ENCODE measurements at places on chromosomes 5 and 9.

DNA sequence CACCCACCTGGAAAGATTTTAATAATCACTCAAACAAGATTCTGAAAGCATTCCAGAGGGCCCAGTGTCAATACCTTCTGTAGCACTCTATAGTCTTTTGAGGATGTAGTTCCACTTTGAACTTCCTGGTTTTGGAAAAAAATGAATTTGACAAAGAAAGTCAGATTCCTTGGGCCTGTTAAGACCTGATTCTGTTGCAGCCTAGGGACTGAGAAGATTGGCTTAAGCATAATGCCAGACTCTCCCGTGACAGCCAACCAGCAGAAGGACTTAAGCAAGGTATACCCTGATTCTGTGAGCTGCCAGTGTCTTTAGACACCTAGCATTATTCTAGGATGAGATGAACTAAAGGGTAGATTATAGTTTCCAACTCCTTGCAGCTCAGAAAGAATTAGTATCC lies 6.8 kb downstream of the SPINK5 start:
- no peak for DNase-seq

- DNase-seq = no peak
These were observed 323.8 kb downstream of the PSAT1 start for GRCh38 chr9:78620764-78621163.

GRCh38 chr9:3361116-3361515 lies 164.7 kb downstream of the RFX3 start:
- DNase-seq = no peak

GRCh38 chr9:23538067-23538402 lies 288.0 kb downstream of the ELAVL2 start:
- no peak for DNase-seq

DNA sequence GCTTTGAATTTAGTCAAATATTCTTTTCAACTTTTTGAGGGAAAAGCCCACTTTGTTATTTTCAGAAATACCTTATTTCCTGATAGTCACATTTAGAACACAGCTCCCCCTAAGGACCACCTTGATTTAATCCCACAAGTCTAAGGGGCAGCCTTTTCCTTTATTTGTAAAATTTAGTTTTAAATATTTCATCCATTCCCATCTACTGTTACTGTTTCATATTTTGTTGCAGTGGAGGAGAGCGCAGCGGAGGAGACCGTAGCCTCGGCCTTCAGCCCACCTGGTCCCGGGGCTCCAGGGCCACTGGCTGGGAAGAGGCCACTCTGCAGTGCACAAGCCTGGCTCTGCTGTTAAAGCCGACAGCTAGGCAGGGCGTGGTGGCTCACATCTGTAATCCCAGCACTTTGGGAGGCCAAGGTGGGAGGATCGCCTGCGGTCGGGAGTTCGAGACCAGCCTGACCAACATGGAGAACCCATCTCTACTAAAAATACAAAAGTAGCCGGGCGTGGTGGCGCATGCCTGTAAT lies 19.6 kb downstream of the LPCAT1 start:
- no peak for DNase-seq

DNA sequence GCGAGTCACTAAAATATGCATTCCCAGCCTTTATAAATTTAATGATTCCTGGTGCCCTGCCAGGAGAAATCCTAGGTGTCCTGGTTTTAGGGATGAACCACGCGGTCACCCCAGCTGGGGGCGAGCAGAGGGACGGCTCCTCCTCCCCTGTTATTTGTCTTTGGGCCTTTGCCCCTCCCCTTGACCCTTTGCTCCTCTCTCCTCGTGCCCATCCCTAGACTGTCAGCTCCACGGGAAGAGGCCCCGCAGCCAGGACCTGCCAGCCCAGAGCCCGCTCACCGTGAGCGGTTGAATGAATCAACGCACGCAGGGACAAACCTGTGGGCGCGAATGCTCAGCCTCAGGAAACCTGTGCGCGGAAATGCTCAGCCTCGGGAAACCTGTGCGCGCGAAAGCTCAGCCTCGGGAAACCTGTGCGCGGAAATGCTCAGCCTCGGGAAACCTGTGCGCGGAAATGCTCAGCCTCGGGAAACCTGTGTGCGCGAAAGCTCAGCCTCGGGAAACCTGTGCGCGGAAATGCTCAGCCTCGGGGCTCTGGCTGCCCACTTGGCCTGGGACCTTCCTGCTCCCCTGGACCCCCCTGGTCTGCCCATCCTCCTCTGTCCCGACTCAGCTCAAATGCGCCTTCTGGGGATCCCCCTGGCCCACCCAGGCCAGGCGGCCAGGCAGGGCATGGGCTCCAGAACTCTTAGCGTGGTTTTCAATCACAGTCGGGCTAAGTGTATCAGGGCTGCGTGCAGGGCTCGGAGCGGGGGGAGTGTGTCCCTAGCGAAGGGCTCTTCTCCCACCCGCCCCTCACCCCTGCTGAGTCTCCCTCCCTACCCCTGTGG lies 140.5 kb upstream of the COL5A1 start:
- DNase-seq = no peak

GRCh38 chr9:89418882-89419640 lies 78.9 kb downstream of the SEMA4D start:
- peak; percentile 85 for DNase-seq

DNA sequence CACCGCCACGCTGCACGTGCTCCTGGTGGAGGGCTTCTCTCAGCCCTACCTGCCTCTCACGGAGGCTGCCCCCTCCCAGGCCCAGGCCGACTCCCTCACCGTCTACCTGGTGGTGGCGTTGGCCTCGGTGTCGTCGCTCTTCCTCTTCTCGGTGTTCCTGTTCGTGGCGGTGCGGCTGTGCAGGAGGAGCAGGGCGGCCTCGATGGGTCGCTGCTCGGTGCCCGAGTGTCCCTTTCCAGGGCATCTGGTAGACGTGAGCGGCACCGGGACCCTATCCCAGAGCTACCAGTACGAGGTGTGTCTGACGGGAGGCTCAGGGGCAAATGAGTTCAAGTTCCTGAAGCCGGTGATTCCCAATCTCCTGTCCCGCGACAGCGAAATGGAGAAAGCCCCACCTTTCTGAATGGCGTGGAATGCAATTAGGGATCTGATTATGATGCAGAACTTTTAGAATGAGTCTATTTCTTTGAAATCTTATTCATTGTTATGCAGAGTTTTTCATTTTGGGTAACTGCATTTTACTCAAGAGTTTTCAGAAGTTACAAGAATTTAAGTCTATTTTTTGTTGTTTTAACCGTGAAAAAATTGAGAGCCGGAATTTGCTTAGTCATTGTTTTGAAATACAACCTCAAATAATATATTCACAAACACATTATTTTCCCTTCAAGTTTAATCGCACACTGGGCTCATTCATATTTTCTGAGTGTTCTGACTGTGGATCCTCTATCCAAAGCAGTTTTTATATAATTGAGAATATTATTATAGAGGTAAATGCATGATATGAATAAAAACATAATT lies 8.5 kb upstream of the PCDHB15 start:
- DNase-seq = no peak

- no peak for DNase-seq
These were observed 817 bp downstream of the SLC6A19 start for GRCh38 chr5:1202026-1202797.

- peak; percentile 23 for DNase-seq
These were observed 203.8 kb downstream of the SNCAIP start for GRCh38 chr5:122515709-122516431.

- no peak for DNase-seq
These were observed 18.9 kb upstream of the TMEM250 start for GRCh38 chr9:136137321-136138265.

- no peak for DNase-seq
These were observed 273.2 kb downstream of the SYK start for GRCh38 chr9:91074866-91075265.

GRCh38 chr9:77949751-77950436 lies 81.7 kb downstream of the GNAQ start:
- DNase-seq = no peak

DNA sequence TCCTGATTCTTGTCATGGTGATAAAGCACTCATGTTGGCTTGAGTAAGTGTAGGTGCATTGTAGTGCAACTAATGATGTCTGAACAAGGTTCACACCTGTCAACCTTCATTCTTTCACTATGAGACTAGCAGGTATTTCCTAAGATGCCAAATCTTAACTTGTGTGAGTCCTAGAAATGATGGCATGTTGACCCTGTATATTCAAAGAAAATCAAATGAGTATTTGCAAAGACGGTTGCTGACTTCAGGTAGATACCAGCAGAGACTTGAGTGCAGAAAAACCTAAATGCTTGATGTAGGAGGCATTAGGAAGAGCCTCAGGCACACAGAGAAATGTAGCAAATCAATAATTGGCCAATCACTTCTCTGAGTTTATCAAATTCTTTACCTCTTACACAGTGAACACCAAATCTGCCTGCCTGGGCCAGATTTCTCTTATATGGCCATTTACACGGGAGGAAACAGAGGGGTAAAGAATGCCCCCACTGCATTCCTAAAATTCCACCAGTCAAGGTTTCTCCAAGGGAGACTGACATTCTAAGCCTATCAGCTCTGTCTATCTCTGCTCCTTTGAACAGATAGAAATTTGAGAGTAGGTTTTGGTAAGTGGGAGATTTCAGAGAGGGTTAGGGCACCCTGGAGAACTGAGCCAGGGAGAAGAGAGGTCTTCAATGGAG lies 488.6 kb upstream of the WWC1 start:
- DNase-seq = no peak

DNA sequence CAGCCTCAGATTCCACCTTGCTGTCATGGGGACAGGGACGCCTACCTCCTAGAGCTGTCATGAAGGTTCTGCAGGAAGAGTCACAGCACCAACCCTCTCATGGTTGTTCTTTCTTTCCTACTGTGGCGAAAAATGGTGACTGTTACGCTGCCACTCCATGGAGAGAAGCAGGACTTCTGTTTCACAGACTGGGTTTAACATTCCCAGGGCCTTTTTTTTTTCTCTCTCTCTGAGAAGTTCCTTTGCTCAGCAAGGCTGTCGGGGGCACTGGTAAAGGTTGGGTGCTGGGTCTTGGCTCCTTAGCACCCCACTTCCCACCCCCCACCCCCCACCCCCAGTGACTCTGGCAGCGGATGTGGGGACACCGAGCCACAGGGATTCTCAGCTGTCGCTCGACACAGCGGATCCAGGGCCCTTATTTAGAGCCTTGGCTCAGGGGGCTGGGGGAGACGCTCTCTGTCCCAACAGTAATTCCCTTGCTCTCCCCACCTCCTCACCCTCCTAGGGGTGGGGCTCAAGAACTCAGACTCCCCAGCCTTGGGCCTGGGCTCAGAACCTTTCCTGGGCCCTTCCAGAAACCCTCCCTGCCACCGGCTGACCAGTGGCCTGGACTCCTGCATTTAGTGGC lies 34.4 kb downstream of the DUSP1 start:
- DNase-seq = no peak

- no peak for DNase-seq
These were observed 72.1 kb upstream of the RASA1 start for GRCh38 chr5:87195616-87196015.

DNA sequence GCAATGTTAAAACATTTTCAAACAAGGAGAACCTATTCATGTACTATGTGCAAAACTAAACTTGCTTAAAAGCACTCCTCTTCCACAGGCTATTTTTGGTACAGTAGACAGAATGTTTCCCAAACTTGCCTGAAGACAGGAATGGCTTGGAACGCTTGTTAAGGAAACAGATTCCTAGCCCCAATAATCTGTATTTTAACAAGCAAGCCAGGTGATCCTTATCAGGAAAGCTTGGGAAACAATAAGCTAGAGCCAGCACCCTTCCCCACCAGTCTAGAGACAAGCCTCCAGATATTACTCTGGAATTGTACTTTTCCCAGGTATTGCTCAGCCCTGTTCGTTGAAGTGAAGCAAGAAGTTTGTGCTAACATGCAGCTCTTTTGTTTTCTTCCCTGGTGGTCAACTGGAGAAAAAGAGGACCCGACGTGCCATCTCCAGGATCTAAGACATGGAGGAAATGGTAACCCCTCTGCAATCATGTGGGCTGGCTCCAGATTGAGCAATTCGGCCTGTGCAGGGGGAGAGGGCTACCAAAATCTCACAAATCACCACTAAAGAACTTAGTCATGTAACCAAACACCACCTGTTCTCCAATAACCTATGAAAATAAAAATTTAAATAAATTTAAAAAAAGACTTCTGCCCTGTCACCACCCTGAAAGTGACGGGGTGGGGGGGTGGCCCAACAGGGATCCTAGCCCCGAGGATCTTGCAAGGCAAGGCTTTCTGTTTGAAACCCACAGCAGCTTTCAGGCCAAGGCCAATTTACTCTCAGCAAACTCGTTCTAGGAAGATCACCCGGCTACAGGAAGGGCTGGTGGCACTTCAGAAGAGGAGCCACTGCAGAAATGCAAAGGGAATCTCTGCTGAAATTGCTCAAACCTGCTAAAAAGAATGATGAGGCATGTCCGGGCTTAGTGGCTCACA lies 48.6 kb downstream of the SHB start:
- no peak for DNase-seq
